ENCODE measurements at places on chromosomes 1 and 21. TPM values are rescaled to one million over a fixed set of nuclear protein-coding genes. Genes with fewer than 3 reads are reported as not detected.

GRCh38 chr1:183636334-183636682 is 725 bp upstream of the ARPC5 start:
- no peak for DNase-seq

The REN gene
- not detected for polyA plus RNA-seq

DNA sequence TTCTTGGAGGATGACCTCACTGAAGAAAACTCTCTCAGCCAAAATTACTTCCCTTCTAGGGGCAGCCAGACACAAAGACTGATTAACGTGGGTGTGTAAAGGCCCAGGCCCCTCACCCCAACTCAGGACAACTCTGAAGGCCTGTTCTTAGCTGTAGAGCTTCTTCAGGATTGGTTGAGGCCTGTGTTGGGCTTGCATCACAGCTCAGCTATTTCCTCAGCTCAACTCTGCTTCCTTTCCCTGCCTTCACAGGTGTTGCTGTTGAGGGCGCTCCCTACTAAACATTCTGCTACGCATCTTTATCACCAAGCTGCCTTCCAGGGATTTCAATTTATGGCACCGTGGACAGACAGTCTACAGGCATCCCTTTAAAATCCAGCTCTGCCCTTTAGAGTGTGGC is 36.8 kb downstream of the MAB21L3 start:
- DNase-seq: no peak

DNA sequence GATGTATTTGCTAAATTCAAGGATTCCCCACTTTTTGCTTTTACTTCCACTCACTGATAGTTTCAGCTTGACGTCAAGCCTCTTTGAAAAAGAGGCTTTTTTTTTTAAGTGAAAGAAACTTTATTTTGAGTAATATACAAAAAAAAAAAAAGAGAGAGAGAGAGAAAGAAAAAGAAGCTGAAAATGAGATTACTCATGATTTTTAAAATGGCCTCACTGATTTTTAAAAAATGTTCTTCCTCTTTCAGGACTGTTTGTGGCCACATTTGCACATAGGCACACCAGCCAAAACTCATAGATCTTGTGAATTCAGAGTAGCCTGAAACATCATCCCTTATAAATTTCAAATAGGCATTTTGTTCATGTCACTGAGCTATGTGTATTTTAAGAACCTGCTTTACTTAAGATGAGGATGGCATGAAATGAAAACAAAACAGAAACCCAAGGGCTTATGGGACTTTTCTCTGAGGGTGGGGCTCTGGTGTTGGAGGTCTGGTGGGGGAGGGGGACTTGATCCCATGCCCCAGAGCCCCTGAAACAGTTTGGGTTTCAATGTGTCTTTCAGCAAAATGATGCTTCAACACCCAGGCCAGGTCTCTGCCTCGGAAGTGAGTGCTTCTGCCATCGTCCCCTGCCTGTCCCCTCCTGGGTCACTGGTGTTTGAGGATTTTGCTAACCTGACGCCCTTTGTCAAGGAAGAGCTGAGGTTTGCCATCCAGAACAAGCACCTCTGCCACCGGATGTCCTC is 6.1 kb downstream of the ATF3 start:
- DNase-seq: no peak
